ENCODE measurements at places on chromosomes 7 and 10.

GRCh38 chr7:40356871-40357709 lies 222.3 kb downstream of the SUGCT start:
- DNase-seq = no peak

- no peak for DNase-seq
Observed at GRCh38 chr7:46026741-46027140, 105.7 kb upstream of the IGFBP3 start.

- DNase-seq = no peak
Observed at GRCh38 chr10:74453169-74453568, 302.1 kb downstream of the ADK start.

- DNase-seq = no peak
Observed at GRCh38 chr10:70228491-70228890, 4.7 kb downstream of the PPA1 start.

DNA sequence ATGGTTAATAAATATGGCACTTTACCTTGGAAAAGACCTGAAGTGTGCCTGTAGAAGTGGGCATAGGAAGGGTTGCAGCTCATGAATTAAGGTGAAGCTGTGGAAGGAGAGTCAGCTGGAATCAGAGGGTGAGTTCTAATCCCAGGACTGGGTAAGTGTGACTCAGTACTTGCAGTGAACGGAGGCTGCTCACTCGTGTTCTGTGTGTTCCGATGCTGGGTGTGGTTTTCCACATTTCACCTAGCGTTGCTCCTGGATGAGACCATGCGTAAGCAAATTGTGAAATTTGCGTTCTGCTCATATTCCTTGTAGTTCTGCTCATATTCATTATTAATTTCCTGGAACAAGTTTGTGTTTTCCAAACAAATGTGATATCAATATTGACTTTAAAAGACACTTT lies 22.4 kb upstream of the TMEM236 start:
- no peak for DNase-seq

GRCh38 chr7:147833557-147833956 lies 757.0 kb upstream of the C7orf33 start:
- no peak for DNase-seq

- DNase-seq = no peak
Observed at GRCh38 chr7:155713384-155713783, 68.9 kb downstream of the RBM33 start.

DNA sequence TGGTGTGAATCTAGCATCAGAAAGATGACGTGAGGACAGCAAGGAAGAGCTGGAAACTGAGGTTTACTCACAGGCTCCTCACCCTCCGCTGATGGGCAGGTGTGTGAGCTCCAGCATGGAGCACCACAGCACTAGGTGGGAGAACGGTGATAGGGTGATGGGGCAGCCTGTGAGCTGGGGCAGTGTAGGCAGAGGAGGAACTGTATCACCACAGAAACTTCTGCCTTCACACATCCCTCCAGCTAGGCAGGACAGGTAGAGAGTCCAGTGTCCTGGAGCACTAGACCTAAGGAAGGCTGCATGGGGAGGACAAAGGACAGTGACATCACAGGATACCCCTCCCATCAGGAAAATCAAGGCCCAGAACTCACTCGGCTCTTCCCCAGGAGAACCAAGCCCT lies 241.8 kb upstream of the PRSS58 start:
- no peak for DNase-seq

DNA sequence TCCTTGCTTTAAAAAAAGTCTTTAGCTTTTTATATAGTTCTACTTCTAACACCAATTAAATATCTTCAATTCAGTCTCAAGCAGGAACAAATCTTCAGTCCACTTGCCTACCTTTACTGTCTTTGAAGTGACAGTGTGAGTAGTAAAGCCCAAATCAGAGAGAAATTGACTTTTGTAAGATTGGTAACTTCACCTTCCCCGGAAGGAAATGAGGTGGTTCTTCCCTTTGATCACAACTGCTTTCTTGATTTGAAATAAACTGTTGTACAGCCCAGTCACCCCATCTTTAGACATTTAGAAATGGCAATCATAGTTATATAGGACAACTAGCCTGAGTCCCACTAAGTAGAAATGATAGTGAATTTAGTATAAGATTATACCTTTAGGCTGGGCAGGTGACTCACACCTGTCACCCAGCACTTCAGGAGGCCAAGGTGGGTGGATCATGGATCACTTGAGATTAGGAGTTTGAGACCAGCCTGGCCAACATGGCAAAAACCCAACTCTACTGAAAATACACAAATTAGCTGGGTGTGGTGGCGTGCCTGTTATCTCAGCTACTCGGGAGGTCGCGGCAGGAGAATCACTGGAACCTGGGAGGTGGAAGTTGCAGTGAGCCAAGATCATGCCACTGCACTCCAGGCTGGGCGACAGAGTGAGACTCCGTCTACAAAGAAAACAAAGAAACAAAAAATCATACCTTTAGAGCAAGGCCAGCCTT lies 4.7 kb downstream of the FAS start:
- DNase-seq = no peak

DNA sequence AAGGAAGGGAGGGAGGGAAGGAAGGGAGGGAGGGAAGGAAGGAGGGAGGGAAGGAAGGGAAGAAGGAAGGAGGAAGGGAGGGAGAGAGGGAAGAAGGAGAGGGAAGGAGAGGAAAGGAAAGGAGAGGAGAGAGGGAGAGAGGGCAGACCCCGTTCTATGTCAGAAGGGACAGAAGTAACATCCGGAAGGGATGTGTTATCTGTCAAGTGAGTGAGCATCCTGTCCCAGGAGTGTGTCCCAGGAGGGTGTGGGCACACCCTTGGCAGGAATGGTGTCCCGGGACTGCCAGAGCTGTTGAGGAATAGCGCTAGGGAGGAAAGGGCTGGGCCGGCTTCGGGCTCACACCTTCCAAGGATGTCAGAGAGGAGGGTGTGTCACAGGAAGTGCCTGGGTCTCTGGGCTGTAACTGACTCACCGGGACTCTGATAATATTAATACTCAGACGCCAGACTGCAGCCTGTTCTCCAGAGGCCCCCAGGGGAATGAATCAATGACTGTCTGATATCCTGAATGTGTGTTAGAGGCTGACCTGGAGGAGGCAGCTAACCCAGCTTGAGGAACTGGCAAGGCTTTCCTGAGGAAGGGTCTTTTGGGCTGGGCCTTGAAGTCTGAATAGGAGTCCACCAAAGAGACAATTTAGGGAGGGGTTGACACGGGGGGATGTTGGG lies 125.6 kb upstream of the TNRC18 start:
- DNase-seq = no peak

DNA sequence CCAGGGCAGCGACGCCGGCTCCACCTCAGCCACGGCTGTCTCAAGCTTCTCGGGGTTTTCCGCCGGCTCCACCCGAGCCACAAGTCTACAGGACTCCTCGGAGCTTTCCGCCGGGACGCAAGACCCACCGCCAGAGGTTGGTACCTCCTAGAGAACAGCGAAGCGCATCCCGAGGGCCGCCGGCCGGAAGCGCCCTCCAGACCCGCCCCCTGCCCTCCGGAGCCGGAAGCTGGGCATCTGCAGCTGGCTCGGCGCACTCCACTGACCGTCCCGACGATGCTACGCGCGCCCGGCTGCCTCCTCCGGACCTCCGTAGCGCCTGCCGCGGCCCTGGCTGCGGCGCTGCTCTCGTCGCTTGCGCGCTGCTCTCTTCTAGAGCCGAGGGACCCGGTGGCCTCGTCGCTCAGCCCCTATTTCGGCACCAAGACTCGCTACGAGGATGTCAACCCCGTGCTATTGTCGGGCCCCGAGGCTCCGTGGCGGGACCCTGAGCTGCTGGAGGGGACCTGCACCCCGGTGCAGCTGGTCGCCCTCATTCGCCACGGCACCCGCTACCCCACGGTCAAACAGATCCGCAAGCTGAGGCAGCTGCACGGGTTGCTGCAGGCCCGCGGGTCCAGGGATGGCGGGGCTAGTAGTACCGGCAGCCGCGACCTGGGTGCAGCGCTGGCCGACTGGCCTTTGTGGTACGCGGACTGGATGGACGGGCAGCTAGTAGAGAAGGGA lies at the start of gene MINPP1:
Gene MINPP1 (plus strand): TSS at position 254 of the 726 bp plus-strand sequence. CDS start 23 bp downstream, at position 277.
- DNase-seq = peak; percentile 83

GRCh38 chr10:52351914-52352330 lies 37.8 kb downstream of the DKK1 start:
- DNase-seq = no peak

DNA sequence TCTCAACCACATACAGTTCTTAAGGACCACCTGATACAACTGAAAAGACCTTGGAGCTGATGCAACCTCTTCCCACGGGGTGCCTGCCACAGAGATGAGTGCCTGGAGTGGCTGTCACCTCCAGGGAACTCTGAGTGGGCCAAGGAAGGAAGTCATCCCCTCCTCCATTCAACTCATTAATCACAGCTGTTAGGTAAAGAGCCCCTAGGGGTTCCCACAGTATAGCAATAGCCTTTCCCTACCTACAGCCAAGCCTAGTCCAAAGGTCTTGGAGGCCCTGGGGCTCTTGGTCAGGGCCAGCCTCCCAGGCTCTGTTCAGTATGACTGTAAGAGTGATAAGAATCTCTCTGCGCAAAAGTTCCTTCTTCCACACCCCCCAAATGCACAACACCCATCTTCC lies 70.4 kb upstream of the NFE2L3 start:
- no peak for DNase-seq

- no peak for DNase-seq
Observed at GRCh38 chr7:22292531-22292930, 64.4 kb downstream of the RAPGEF5 start.

DNA sequence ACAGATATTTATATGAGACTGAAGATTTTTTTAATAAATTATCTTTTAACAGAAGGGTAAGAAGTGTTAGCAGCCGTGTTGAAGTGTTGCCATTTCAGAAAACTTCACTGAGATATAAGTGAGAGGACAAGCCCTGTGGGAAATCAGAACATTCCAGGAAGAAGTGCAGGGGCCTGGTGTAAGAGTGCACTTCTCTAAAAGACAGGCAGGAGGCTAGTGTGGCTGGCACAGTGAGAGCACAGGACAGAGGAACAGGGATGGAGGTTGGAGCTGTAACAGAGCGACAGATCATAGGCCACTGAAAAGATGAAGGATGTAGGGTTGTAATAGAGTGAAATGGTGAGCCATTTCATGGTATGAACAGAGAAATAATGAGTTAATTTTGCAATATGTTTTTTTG lies 608.9 kb downstream of the SORCS1 start:
- no peak for DNase-seq

- no peak for DNase-seq
Observed at GRCh38 chr7:37915438-37915837, 1.2 kb downstream of the SFRP4 start.

DNA sequence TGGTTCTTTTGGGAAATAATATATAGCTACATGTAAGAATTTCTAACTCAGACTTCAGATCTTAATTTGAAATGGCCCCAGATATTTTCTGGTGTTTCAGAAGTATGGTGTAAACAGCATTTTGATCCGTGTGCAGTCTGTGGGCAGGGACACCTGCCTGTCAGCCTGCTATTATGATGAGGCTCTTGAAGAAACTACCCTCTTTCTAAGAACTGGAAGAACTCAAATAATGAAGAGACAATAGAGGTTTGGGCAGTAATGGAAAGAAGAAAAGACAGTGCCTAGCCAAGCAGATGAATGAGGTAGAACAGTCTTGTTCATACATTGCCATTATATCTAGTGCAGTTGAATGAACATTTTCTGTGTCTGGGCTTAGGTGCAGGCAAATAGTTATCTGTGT lies 256.6 kb downstream of the ARHGAP21 start:
- DNase-seq = no peak

DNA sequence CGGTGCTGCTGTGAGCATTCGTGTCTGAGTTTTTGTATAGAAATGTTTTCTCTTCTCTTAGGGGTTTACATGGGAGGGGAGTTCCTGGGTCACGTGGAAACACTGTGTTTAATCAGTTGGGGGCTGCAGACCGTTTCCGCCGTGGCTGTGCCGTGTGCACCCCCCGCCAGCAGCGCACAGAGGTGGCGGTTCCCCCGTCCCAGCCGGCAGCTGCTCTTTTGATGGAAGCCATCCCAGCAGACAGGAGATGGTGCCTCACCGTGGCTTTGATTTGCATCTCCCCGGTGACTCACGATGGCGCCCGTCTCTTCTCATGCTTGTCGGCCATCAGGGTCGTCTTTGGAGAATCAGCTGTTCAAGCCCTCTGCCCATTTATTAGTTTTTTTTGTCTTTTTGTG lies 34.9 kb upstream of the FOXL3 start:
- no peak for DNase-seq

GRCh38 chr10:27713941-27714340 lies 31.7 kb downstream of the MKX start:
- no peak for DNase-seq

DNA sequence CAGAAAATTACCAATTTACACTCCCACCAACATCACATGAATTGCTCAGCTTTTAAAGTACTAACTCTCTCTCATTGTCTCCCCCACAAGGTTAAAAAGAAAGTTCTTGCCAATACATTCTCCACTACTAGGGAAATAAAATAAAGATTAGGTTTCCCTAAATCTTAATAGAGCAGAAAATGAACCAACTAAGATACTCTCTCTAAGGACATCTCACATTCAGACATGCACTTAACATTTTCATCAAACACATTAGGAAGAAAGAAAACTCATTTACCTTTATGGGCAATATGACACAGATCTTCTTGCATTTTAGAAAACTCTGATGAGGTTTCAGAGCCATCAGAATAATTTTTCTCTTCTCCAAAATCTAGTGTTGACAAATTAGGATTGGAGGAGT lies 104.1 kb upstream of the GSDME start:
- no peak for DNase-seq

DNA sequence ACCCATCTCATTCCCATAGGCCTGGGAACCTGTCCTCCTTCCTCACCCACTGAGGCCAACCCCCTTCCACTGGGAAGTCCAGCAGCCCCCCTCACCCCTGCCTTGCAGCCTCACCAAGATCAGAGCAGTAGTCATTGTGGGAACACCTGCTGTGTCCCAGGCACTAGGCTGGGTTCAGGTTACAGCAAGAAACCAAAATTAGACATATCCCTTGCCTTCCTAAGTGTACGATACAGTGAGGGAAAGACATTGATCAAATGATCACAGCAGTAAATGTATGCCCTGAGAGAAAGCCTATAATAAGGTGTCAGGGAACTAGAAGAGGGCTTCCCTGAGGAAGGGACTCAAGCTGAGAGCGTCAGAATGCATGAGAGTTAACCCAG lies 17.0 kb upstream of the C10orf105 start:
- no peak for DNase-seq

Measured in activated naive CD4-positive, alpha-beta T cell treated with anti-CD3 and anti-CD28 coated beads, Interleukin-2, amount 50 U/mL, for 16 hours (primary cell).